ENCODE measurements at places on chromosomes 16 and 17.

DNA sequence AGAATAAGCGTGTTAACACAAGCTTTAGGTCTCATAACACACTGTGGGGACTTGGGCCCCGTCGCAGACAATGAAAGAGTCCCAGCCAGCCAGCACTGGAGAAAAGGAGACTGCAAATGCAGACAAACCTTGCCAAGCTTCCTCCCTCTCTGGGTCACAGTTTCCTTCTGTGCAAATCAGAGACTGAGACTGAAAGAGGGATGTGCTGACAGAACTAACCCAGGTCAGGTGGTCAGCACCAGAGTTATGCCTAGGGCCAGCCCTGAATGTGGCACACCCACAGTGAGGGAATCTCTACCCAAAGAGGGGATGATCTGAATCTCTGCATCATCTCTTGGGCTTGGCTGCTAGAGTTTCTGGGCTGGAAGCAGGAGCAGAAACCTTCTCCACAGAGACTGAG is 282.3 kb upstream of the CCL2 start:
- DNase-seq, result no peak

- no peak for DNase-seq
Measured at GRCh38 chr16:54282202-54282927, 4.2 kb downstream of the IRX3 start.

- DNase-seq, result no peak
Measured at GRCh38 chr16:70468776-70469525, 14.6 kb downstream of the FCSK start.

GRCh38 chr17:62670202-62670821 is 42.8 kb downstream of the MRC2 start:
- no peak for DNase-seq

- DNase-seq, result no peak
Measured at GRCh38 chr16:52874042-52874441, 178.7 kb downstream of the CHD9NB start.

DNA sequence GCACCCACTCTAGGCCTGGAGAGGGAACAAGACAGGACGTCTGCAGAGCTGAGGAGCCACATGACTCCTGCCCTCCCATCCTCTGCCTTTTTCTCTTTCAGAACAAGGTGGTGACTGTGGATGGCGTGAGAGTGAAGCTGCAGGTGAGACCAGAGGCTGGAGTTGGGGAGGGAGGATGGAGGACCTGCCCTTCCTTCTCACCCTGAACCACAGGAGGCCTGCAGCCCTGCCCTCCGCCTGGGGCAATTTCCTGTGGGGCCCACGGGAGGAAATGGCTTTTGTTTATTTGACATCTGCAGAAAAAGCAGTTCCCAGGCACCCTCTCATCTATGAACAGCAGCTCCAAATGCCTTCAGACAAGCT is 5.1 kb downstream of the RAB37 start:
- no peak for DNase-seq

DNA sequence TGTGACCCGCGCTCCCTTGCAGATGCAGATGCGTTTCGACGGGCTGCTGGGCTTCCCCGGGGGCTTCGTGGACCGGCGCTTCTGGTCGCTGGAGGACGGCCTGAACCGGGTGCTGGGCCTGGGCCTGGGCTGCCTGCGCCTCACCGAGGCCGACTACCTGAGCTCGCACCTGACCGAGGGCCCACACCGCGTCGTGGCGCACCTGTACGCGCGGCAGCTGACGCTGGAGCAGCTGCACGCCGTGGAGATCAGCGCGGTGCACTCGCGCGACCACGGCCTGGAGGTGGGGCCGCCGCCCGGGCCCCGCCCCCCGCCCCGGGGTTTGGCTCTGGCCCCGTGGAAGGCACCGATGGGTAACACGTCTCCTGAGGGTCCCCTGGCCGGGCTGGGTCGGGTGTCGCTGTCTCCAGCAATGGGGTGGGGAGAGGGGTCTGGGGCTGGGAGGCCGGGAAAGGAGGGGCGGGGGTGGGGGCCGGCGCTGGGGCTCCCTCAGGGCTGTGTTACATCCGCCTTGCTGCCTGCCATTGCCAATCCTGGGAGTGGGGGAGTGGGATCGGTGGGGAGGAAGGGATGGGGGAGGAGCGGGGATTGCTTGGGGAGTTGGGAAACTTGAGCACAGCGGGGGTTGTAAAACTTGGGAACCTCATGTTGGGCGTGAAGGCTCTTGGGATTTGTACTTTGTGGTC is 737 bp downstream of the NUDT16L1 start:
- DNase-seq, result peak; percentile 37

DNA sequence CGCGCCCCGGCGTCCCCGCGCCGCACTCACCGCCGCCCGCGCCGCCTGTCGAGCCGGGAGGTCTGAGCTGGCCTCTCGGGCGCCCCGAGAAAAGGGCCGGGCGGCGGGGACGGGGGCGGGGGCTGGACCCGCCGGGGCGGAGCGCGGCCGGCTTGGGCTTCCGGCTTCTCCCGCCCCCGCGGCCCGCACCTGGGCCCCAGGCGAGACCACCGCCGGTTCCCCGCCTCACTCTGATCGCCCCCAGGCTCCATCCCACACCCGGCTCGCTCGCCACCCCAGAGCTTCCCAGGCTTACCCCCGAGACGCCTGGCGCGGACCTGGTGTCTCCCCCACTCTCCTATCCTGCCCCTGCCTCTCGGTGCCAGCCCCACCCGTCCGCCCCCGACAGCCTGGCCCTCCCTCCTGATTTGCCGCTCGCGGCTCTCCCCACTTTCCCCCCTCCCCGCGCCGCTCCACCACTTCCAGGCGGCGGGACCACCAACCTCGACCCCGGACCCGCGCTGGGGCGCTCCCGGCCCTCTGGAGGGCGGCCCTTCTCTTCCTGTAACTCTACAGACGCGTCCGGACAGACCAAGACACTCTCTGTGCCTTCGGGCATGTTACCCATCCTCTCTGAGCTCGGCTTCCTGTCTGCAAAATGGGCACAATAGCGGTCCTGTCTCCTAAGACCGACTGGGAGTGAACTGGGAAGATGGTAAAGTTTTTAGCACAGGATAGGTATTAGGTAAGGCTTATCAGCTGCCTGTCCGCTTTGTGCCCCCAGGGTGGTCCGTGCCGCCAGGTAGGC is at the start of gene LITAF:
LITAF (minus strand) TSS at position 64 of the 787 bp plus-strand sequence. CDS start 30,189 bp downstream, outside the sequence.
- DNase-seq, result peak; percentile 46

- DNase-seq, result no peak
Measured at GRCh38 chr16:46828292-46828691, 2.7 kb downstream of the C16orf87 start.

- no peak for DNase-seq
Measured at GRCh38 chr16:19776565-19776964, 58.5 kb downstream of the IQCK start.

GRCh38 chr17:10429421-10430045 is 7.8 kb upstream of the MYH8 start:
- DNase-seq, result no peak

DNA sequence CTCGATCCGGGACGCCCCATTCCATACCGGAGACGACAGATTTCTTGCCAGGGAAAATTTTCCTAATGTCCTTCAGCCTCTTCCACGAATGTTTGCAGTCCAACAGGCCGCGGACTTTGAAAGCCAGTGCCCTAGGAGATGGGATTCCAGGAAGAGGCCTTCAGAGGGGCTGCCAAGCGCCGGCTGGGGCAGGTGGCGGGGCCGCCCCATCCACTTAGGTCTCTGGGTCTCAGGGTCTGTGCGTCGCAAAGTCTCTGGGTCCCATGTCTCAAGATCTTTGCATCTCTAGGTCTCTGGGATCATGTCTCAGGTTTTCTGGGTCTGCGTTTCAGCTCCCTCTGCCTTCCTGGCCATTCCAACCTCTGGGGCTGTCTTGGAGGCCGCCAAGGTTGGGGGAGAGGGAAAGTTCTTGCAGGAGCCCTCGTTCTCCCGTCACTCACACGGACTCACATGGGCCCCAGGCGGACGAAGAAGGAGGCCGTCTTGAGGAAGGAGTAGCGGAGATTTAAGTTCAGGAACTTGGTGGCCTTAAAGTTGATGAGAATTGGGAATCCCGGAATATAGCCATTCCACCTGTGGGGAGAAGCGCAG is 7.2 kb downstream of the ALOX12B start:
- DNase-seq, result no peak

DNA sequence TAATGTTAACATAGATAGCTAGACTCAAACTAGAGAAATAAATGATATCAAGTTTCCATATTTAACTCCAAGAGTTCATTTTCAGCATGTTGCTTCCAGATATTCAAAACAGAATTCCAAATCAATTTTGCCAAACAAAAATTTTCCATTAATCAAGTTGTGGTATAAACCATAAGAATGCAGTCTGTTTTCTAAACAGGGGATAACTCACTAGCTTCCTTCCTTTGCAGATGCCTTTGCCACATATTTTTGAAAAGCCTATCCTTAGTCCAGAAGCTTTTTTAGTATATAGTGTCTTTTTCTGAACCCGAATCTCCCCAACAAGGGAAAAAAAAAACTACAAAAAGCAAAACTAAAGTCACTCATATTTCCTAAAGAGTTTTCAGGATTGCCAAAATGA is 61.5 kb downstream of the HELZ start:
- no peak for DNase-seq

- DNase-seq, result no peak
Measured at GRCh38 chr17:59357219-59357697, 25.8 kb downstream of the YPEL2 start.

DNA sequence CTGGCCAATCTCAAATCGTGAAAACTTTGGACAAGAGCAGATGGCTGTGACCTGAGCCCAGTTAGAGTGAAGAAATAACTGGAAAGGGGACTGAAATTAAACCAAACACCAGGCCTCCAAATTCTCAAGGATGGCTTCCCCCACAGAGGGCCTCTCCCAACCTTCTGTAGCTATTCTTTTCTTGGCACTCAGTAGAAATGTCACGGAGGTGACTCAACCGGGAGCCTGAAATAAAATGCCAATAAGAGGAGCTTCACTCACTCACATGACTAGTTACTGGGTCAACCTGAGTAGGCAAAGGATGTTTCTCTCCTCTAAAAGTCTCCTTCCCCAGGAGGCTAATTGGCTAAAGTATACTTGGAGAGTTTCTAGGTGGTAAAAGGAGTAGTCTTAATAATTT is 230.7 kb downstream of the MAF start:
- DNase-seq, result no peak

- no peak for DNase-seq
Measured at GRCh38 chr17:67759355-67760171, 41.8 kb downstream of the NOL11 start.

DNA sequence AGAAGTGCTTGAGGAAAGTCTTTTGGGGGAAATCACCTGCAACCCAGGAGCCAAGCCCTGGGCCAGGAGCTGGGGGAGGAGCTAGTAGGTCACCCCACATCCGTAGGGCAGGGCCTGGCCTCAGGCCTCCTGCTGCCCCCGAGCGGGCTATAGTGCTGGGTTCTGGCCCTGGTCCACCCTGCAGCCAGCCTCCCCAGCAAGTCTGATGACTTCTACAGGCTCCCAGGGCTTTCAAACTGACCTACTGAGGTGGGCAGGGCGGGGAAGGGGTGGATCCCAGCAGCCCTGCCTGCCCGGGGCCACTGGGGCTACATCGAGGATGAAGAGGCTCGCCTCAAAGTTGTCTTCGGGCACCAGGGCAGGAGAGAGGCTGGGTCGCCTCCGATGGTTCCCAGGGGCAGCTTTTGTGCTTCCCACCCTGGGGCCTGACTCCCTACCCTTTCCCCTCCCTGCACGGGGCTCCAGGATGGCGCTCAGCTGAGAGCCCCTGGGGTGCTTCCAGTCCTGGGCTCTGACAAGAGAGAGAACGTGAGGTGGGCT is 5.0 kb downstream of the CENPX start:
- DNase-seq, result no peak

DNA sequence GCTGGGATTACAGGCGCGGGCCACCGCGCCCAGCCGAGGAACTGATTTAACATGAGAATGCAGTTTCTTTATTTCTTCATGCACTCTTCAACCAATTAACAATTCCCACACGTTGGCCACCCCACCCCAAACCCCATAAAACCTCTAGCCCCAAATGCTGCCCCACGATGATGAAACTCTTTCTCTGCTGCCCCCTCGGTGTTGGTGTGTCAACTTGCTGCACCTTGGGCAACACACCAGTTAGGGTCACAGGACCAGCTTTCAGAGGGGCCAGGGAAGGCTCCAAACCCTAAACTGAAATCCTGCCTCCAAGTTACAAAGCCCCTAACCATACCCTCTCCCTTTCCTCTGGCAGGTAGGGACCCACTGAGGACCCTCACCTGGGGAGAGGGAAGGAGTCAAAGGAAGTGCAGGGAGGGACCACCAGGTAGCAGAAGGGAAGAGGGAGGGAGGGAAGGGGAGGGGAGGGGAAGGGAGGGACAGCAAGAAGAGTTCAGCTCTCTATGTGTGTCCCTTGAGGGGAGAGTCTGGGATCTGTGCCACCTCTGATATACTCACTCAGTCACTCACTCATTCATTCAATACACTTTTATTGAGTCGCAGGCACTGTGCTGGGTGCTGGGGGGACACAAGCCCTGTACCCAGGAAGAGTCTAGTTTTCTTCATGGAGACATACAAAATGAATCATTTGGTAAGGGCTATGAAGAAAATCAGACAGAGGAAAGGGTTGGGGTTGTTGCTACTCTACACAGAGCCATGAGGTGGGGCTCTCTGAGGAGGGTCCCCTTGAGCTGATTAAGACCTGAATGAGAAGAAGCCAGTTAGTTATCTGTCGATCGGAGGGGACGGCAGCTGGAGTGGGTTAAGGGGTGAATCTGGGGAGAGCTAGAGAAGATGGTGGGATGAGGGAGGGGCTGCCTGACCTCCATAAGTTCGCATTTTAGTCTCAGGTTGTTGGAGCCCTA is 3.9 kb downstream of the PLXDC1 start:
- DNase-seq, result no peak

GRCh38 chr17:64447526-64447925 is 1.4 kb upstream of the MILR1 start:
- DNase-seq, result no peak

GRCh38 chr16:75628351-75628750 is 5.3 kb upstream of the ADAT1 start:
- DNase-seq, result no peak

DNA sequence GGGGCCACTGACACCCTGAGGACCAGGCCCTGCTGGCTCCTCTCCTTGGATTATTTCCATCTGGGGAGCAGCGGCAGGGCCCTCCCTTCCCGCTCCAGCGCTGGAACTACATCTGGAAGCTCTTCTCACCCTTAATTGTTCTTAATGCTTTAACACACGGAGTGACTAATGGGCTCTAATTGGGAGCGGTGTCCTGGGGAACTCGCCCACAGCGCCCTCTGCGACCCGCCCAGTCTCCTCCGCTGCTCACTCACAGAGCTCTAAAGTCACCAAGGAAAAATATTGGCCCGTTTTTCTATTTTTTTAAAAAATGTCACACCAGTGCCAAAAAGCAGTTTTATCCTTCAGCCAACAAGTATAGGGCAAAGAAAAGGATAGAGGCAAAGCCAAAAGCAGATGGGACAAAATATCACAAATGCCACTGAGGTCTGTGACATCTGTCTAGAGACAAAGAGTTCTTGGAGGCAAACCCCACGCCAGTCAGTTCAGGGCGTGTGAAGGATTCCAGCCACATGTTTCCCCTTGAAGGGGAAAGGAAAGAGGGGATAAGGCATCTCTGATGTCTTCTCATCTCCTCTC is 134.7 kb downstream of the RBFOX3 start:
- no peak for DNase-seq

- no peak for DNase-seq
Measured at GRCh38 chr16:1929105-1929504, 10.9 kb upstream of the HS3ST6 start.

- no peak for DNase-seq
Measured at GRCh38 chr16:47713225-47713595, 252.1 kb downstream of the PHKB start.

GRCh38 chr17:15278380-15278779 is 13.3 kb upstream of the PMP22 start:
- no peak for DNase-seq
